ENCODE measurements at places on chromosomes 1 and 21.

DNA sequence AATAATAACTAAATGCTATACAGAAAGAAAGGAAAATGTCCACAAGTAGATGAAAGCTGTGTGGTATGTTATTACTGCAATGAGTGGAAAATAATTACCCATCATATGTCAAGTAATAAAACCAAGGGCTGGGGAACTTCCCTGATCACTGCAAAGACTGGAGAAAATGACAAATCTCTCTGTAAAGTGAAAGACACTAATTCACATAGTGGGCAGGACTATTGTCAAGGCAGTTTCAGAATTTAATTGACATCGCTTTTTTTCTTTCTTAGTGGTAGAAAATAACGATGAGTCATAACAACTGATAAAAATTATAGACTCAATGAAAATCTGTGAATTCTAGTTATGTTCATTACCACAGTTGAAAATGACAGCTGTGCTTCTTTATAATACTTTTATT lies 153.7 kb upstream of the ST6GALNAC5 start:
- DNase-seq, result no peak

- DNase-seq, result no peak
Observed at GRCh38 chr21:32360401-32360975, 32.3 kb downstream of the URB1 start.

DNA sequence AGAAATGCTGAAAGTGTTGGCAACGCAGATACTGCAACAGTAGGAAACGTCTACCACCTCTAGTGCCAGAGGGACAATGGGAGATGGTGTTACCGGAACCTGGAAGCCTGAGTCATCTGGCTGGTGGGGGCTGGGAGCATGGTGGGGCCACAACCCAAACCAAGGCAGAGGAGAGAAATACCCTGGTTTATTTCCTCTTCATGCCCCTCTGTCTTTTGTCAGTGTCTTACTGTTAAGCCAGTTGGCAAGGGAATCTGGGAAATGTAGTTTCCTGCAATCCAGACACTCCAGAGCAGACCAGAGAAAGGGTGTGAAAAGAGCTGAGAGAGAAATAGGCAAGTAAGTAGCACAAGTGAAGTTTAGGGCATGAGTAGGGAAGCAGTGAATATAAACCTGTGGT lies 14.8 kb downstream of the DNTTIP2 start:
- DNase-seq, result no peak

- DNase-seq, result no peak
Observed at GRCh38 chr1:53295726-53296116, 32.1 kb downstream of the LRP8 start.

DNA sequence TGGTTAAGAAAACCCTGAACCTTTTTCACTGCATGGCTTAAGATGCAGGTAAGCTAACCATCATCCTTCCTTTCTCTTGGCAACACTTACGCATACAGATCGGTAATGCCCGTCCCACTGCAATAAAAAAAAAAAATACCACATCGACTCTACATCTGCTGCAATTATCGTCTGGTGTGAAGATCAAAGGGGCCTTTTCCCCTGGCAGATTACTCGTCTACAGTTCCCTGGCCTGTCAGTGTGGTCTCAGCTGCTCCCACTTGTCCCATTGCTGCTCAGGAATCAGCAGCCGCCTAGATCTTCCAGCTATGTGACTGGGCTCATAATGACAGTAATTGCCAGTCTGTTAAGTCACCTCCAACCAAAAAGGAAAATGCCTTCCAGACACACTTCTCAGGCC lies 133.1 kb downstream of the SETD4 start:
- no peak for DNase-seq

GRCh38 chr1:114290776-114291175 lies 137.1 kb upstream of the SYT6 start:
- DNase-seq, result no peak

DNA sequence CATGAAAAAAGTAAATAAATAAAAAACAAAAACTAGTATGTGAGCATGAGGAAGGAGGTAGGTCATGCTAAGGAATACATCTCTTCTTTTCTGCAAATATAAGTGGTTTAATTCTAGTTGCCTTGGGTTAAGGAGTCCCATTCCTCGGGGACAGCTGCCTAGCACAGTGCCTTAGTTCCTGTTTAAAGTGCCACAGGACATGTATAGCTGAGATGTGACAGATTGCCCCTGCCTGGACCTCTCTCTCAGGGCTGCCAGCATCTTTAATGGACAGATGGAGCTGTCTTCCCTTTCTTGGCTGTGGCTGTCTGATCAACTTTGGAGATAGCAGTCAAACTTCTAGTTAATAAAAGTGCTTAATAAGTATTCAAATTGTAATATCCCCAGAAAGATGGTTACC lies 50.0 kb downstream of the TSEN15 start:
- peak; percentile 26 for DNase-seq

- DNase-seq, result peak; percentile 32
Observed at GRCh38 chr1:86704972-86705664, 742 bp downstream of the SH3GLB1 start.

DNA sequence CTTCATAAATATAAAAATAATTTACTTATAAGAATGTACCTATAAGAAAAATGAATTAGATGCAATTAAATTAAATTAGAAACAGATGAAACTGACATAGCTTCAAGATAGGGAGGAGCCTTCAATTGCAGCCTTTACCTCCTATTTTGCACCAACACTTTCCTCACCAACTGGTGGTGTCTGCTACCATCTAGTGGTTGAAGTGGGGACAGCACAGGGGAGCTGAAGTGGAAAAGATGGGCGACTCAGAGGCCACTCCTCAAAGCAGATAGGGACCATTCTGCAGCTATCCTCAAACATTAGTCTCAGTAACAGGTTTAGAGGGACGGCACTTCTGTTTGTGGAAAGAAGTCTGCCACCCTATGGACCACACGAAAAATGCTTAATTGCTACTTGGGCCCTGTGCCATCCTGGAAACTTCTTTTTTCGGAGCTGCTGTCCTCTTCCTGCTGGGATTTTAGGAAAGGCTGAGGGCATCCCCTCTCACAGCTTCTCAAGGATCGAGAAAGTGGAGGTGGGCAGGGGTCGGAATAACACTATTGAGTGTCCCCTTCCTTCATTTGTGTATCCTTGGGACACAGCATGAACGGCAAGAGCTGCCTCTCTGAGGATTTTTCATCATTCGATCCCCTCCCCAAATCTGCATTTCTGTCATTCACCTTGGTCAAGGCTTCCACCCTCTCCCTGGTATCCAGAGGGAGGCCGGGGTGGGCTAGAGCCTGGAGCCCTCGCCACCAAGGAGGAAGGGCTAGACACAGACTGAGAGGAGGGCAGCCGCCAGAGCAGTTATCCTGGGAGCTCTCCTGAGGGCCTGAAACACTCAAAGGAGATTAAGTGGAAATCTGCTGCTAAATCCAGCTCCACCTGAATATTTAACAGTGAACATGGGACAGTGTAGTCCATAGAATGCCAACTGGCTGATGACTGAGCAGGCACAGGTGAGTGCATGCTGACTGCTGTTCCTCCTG lies 9.6 kb downstream of the PROK1 start:
- DNase-seq, result peak; percentile 81

DNA sequence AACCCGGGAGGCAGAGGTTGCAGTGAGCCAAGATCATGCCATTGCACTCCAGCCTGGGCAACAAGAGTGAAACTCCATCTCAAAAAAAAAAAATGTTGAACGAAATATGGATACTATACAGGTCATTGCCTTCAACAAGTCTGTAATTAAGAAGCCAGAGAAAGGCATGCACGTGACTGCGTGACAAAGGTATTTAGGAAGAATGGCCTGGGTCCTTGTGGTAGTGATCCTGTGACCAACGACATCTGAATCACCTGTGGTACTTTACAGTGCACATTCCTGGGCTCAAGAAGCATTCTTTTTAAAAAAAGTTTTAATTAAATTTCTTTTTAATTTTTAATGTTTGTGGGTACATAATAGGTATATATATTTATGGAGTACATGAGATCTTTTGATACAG lies 115.0 kb downstream of the GREM2 start:
- no peak for DNase-seq
